Heart right ventricle (tissue), 16 donors: ENCODE measurements at places on chromosomes 4 and X. TPM values are rescaled to one million over a fixed set of nuclear protein-coding genes. Genes with fewer than 3 reads are reported as not detected.

Gene DDX3X
- polyA plus RNA-seq = 44.0 TPM

GRCh38 chr4:125781651-125782050 is 466.9 kb downstream of the FAT4 start:
- H3K4me3 ChIP-seq = no peak overlapping the region
- no peak for DNase-seq
- no peaks in the 10 kb centered on the region for H3K27me3 ChIP-seq
- no peaks in the 10 kb centered on the region for H3K36me3 ChIP-seq
- H3K27ac ChIP-seq = no peak overlapping the region
- H3K4me1 ChIP-seq = no peaks in the 10 kb centered on the region

DNA sequence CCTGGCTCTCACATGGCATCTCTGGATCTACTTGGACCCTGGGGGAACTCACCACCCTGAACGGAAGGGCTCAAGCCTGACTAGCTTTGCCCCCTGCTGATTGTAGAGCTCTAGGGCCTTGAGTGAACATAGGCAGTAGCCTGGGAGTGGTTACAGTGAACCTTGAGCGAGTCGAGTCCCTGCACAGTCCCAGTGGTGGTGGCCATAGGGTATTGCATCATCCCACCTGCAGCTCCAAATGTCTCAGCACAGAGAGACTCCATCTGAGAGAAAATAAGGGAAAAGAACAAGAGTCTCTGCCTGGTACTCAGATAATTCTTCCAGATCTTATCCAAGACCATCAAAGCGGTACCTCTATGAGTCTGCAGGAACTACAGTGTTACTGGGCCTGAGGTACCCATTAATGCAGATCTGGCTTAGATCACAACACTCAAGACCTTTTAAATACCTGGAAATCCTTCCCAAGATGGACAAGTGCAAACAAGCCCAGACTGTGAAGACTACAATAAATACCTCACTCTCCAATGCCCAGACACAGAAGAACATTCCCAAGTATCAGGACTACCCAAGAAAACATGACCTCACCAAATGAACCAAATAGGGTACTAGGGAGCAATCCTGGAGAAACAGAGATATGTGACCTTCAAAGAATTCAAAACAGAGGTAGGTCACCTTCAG is 167.5 kb upstream of the TET2 start:
- DNase-seq = no peak
- no peaks in the 10 kb centered on the region for H3K27me3 ChIP-seq
- H3K4me3 ChIP-seq = no peak overlapping the region
- H3K36me3 ChIP-seq = no peaks in the 10 kb centered on the region
- no peak overlapping the region for H3K27ac ChIP-seq

Gene HTN3
- not detected for polyA plus RNA-seq

- no peaks in the 10 kb centered on the region for H3K36me3 ChIP-seq
- no peaks in the 10 kb centered on the region for H3K27me3 ChIP-seq
- no peaks in the 10 kb centered on the region for H3K4me1 ChIP-seq
- peak; percentile 45 for DNase-seq
Measured at GRCh38 chrX:109890910-109891502, 111.9 kb upstream of the TMEM164 start.

- no peak overlapping the region for H3K27ac ChIP-seq
- no peak for DNase-seq
- H3K36me3 ChIP-seq = no peaks in the 10 kb centered on the region
- H3K27me3 ChIP-seq = no peaks in the 10 kb centered on the region
- H3K4me3 ChIP-seq = no peak overlapping the region
Measured at GRCh38 chrX:9635803-9636202, 129.8 kb downstream of the GPR143 start.

DNA sequence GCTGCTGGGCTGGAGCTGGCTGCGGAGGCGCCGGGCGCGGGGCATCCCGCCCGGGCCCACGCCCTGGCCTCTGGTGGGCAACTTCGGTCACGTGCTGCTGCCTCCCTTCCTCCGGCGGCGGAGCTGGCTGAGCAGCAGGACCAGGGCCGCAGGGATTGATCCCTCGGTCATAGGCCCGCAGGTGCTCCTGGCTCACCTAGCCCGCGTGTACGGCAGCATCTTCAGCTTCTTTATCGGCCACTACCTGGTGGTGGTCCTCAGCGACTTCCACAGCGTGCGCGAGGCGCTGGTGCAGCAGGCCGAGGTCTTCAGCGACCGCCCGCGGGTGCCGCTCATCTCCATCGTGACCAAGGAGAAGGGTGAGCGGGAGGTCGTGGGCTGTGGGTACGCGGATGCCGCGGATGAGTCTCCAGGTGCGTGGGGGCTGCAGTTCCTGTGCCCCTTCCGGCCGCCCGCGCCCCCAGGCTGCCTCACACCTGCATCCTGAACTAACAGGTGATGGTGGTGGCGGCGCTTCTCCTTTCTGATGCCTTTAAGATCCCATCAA is 499 bp downstream of the CYP2U1 start:
- no peaks in the 10 kb centered on the region for H3K27me3 ChIP-seq
- H3K4me1 ChIP-seq = peaks cover 15% of the 10 kb centered on the region
- peaks cover 13% of the 10 kb centered on the region for H3K36me3 ChIP-seq
- no peak for DNase-seq
- H3K27ac ChIP-seq = peak overlapping the region; percentile 88

Gene ASMT
- 0.37 TPM for polyA plus RNA-seq

DNA sequence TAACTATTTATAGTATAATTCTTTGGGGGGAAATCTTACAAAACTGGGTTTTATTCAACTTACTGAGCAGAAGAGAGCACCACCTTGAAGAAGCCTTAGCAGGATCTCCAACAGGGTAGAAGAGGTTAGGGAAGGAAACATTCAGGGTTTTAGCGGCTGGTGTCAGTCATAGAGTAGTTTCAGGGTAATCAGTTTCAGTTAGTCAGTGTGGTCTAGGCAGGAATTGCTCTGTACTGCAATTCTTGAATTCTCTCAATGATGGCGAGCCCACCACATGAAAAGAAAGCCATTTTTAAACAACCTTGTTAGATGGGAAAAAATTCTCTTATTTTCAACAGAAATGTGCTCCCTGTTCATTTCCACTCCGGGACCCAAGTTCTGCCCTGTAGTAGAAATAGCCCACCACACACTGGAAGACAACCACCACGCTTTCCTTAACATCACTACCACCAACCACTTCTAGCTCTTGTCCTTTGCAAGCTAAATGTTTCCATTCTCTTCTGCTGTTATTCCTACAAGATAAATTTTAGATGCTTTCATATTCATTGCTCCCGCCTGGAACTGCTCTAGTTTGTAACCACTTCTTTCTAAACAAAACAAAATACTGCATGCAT is 25.9 kb downstream of the COL25A1 start:
- no peaks in the 10 kb centered on the region for H3K27me3 ChIP-seq
- H3K4me1 ChIP-seq = no peaks in the 10 kb centered on the region
- H3K36me3 ChIP-seq = no peaks in the 10 kb centered on the region
- no peak overlapping the region for H3K27ac ChIP-seq
- no peak overlapping the region for H3K4me3 ChIP-seq
- DNase-seq = no peak

- no peak overlapping the region for H3K4me3 ChIP-seq
- H3K4me1 ChIP-seq = no peaks in the 10 kb centered on the region
- no peaks in the 10 kb centered on the region for H3K36me3 ChIP-seq
- H3K27ac ChIP-seq = no peak overlapping the region
- DNase-seq = no peak
- no peaks in the 10 kb centered on the region for H3K27me3 ChIP-seq
Measured at GRCh38 chr4:74188912-74189311, 31.0 kb downstream of the MTHFD2L start.

Gene ITIH6
- polyA plus RNA-seq = not detected

Gene NFXL1
- polyA plus RNA-seq = 3.9 TPM

- H3K27ac ChIP-seq = no peak overlapping the region
- no peaks in the 10 kb centered on the region for H3K36me3 ChIP-seq
- DNase-seq = no peak
- H3K27me3 ChIP-seq = no peaks in the 10 kb centered on the region
- no peaks in the 10 kb centered on the region for H3K4me1 ChIP-seq
Measured at GRCh38 chr4:140937866-140938265, 181.7 kb upstream of the TBC1D9 start.

DNA sequence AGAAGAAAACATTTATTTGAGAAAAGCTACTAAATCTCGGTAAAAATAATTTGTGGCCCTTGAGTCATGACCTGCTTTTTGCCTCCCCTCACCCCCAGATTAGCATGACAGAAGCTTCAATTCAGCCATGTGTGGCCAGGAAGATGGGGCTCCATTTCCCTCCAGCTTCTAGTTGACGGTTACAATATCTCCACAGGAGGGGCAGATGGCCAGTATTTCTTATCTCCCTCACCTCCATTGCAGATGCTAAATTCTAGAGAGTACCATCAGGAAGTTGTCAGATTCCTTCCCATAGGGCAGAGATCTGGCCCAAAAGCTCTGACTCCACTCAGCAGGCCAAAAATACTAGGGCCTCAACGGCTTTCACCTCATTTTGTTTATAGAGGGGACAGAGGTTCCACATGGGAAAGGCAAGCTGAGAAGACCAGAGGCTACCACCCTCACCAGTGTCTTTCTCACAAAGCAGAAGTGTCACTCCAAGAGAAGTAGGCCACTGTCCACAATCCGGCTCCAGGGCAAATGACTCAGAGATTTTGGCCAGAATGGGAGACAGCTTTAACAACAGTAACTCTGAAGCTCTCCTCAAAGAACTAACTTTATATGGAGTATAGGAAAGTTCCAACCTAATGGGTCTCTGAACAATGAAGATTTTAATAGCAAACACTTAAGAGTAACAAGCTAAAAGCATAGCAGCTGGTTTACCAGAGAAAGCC is 108.3 kb downstream of the TBC1D19 start:
- peaks cover 12% of the 10 kb centered on the region for H3K36me3 ChIP-seq
- no peaks in the 10 kb centered on the region for H3K27me3 ChIP-seq
- H3K27ac ChIP-seq = no peak overlapping the region
- no peaks in the 10 kb centered on the region for H3K4me1 ChIP-seq

DNA sequence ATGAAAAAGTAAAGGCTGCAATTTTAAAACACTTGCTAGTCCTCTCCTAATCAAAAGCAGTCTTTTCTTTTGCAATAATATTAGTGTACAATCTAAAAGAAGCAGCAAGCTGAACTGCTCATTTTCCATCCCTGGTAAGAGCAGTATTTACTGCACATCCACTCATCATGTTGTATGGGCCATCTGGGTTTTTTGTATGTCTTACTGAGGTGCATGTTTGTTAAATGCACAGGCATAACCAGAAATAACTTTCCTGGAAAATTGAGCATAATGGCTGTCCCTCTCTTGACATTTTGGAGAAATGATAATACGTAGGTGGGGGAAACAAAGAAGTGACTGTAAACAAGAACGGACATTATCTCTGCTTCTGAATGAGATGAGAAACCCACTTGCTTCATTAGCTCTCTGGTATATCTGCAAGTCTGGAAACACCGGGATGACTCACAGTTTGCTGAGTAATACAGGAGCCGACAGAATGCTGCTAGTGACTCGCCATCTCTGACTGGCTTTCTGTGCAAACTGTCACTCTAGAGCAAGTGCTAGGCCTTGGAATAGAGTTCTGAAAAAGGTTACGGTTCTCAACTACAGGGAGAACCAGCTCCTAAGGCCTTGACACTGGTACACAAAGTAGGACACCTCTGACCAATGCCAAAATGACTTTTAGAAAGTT is 85.7 kb upstream of the MTM1 start:
- DNase-seq = no peak
- H3K27me3 ChIP-seq = no peaks in the 10 kb centered on the region
- H3K36me3 ChIP-seq = no peaks in the 10 kb centered on the region
- no peaks in the 10 kb centered on the region for H3K4me1 ChIP-seq
- no peak overlapping the region for H3K27ac ChIP-seq
- H3K4me3 ChIP-seq = no peak overlapping the region

DNA sequence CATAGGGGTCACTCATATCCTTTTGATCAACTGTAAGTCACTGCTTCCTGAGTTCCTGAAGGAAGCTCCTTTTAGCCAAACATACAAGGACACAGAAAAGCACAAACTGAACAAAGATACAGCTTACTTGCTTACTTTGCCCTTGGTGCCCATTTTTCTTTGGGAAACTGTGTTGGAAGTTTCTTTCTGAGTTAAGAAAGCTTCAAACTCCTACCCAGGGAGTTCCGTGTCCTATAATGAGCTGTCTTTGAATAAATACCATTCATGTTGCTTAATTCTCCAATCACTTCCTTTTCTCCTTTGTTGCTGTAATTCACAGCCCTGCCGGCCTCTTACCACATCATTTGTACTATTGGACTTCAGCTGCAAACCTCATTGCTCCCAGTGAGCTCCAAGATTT is at the start of gene ADH4:
TSS of gene ADH4 (minus strand) at position 228 of the 400 bp plus-strand sequence. CDS start at position 153, 75 bp downstream.
- DNase-seq = no peak
- H3K4me3 ChIP-seq = no peak within 1 kb of the TSS
- no peaks in the 10 kb centered on the region for H3K27me3 ChIP-seq
- no peak within 1 kb of the TSS for H3K27ac ChIP-seq

Gene TRPC5OS
- not detected for polyA plus RNA-seq

Gene ARHGAP36
- not detected for polyA plus RNA-seq

GRCh38 chr4:124642846-124643245 is 69.7 kb downstream of the ANKRD50 start:
- H3K4me3 ChIP-seq = no peak overlapping the region
- no peaks in the 10 kb centered on the region for H3K36me3 ChIP-seq
- H3K27ac ChIP-seq = no peak overlapping the region

GRCh38 chr4:33592701-33593100 is 2651.6 kb downstream of the ARAP2 start:
- H3K27me3 ChIP-seq = no peaks in the 10 kb centered on the region
- no peaks in the 10 kb centered on the region for H3K36me3 ChIP-seq
- DNase-seq = no peak
- no peaks in the 10 kb centered on the region for H3K4me1 ChIP-seq
- no peak overlapping the region for H3K4me3 ChIP-seq

GRCh38 chrX:39096599-39096998 is 295.3 kb downstream of the MID1IP1 start:
- H3K27me3 ChIP-seq = no peaks in the 10 kb centered on the region
- H3K4me1 ChIP-seq = no peaks in the 10 kb centered on the region
- DNase-seq = no peak

- no peaks in the 10 kb centered on the region for H3K27me3 ChIP-seq
- H3K4me1 ChIP-seq = no peaks in the 10 kb centered on the region
- H3K27ac ChIP-seq = no peak overlapping the region
- no peak for DNase-seq
- no peaks in the 10 kb centered on the region for H3K36me3 ChIP-seq
- no peak overlapping the region for H3K4me3 ChIP-seq
Measured at GRCh38 chr4:186236126-186236525, 8.8 kb downstream of the KLKB1 start.

- no peaks in the 10 kb centered on the region for H3K36me3 ChIP-seq
- DNase-seq = peak; percentile 23
- H3K27me3 ChIP-seq = no peaks in the 10 kb centered on the region
Measured at GRCh38 chr4:87209696-87210095, 10.7 kb downstream of the KLHL8 start.

Gene WNK3
- polyA plus RNA-seq = 0.22 TPM
